ENCODE measurements at places on chromosomes 5 and 9.
A peak's percentile ranks its signal among the peaks of the same experiment; 100 is the strongest.

DNA sequence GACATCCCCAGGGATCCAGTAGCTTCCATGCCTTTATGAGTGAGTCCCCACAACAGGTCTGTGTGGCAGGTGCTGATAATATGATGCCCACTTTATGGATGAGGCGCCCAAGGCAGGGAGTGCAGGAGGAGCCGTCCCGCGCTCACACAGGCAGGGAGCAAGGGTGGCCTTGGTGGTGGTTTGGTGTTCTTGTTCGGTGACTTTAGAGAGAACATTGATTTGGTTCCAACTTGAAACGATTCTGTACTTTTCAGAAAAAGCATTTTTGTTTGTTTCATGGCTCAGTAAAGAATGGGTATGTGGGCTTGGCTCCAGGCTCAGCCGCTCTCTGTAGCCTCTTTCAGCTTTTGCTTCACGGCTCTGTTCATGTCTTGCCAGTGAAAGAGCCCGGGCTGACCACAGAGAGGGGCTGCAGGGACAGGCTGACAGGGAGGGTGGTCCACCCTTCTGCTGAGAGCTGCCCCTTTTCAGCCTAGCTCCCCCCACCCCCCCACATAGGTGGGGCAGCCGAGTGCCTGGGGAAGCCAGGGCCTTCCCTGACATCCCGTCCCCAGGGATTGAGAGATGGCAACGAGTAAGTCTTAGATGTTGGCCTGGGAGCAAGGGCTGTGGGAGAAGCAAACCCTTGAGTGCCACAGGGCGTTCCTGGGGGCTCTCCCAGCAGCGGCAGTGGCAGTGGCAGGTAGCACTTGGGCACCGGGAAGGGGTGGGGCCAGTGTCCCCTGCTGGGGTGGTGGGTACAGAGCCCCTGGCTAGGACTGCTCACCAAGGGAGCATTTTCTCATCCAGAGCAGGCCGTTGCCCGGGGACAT is 28.0 kb downstream of the NCS1 start:
- DNase-seq, result peak; percentile 65

DNA sequence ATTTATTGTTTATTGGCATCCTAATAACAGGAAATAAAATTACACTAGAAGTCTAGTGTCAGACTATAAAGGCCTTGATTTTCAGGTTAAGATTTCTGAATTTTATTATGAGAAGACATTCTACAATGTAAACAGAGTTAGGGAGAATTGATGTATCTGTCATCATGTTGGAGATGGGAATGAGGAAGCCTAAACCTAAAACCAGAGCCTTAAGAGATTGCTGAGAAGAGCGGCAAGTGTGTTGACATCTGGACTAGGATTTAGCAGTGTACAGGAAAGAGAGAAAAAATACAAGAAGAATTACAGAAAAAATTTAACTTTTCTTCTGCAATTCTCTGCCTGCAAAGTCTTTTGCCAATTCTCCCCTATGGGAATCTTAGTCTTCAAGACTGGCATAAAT is 525.5 kb downstream of the NR2F1-AS1 start:
- no peak for DNase-seq

DNA sequence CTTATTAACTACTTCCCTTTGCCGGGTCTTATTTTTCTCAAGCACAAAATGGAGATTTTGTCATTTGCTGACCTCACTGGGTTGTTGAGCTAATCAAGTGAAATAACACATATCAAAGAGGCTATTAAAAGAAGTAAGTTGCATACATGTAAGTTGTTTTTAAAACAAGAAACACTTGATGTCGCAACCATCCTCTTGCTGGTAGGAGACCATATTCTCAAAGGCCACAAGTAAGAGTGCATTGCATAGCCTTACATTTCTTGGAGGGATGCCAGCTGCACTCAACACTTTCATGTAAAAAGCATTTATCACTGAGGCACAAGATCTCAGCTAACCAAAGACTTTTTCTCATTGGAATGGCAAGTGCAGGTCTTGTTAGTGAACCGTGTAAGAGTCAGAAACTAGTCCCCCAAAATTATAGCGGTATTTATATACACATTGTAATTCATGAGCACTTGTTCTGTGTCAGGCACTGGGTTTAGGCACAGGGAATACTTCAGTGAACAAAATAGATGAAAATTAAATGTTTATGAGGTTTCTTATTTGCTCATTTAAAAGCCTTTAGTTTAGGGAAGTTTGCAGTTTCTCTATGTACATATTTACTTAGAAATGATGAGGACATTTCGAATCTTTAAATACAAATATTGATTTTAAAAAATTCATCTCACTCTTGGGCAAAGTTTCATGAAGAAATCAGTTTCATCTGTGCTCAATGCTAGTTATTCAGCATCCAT is 72.0 kb downstream of the ZFAND5 start:
- no peak for DNase-seq

GRCh38 chr9:35538361-35539234 is 48.7 kb downstream of the RUSC2 start:
- DNase-seq, result peak; percentile 81

DNA sequence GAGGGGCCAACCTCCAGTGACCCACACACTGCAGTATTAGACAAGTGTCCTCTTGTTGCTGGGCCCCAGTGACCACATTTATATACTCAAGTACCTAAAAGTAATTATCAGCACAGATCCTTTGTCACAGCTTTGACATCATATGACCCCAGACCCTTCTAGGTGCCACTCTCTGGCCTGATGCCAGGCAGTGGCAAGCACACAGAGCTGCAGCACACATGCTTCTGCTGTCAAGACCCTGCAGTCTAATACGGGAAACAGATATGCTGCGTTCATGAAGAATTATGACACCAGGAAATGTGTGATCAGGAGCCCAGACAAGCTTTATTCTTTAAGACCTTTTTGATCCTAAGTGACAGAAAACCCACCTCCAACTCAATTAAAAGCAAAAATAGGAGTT is 63.8 kb upstream of the AFAP1L1 start:
- DNase-seq, result no peak

DNA sequence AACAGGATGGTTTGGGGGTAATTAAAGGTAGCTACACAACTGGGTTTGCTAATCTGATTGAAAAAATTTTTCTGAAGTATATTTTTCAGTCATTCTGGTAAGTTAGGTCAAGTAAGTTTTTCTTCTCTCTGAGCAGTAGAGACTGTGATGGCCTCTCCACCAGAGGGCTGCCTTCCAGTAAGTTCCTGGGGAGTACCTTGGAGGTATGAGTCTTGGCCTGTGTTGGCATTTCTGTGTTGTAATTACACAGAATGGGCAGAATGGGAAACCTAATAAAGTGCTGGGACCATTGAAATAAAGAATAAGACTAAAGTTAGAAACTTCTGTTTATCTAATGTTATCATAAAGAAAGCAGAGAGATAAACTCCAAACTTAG is 430.8 kb downstream of the ARHGEF28 start:
- DNase-seq, result no peak

Measured in BE2C (cell line).